SHP77 treated with DMSO at 0.1 percent for 48 hours (cell line): ENCODE measurements at places on chromosomes 1 and 21.

DNA sequence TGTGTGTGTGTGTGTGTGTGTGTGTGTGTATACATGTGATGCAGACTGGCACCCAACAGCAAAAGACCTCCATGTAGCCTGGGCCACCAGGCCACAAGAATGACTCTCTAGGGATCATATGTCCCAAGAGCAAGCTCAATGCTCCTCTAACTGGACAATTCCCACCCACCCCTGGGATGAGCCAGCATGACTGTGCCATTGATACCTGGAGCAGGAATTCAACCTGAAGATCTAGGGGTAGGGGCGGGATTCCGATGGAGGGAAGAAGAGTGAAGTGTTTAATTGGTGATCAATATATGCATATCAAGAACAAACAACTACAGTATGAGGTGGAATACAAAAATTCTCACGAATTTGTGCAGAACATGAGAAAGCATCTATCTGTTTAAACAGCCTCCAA lies 136.2 kb downstream of the PSMG1 start:
- no peak for DNase-seq

DNA sequence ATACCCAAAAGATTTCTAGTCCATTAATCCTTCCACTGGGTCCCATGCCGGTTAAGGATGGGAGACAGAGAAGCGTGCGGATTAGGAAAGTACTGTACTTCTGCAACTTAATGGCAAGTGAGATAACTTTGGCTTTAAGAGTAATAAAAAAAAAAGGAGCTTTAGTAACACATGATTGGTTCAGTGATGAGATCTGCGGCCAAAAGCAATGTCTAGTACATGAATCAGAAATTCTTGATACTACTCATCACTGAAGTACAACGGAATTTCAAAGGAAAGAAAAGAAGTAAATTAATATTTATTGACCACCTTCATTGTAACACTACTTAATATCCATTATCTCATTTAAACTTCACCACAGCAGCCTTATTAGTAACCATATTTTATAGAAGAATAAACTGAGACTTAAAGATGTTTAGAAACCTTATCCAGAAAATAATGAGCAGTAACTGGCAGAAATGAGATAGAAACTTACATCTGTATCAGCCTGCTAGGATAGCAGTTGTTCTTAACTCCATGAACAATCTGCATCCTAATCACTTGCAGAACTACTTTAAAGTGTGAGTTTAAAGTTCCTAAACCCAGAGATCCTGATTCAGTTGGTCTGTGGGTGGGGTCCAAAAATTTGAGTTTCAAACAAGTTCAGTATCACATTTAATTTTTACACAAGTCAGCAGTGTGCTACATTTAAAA lies 14.1 kb upstream of the NUF2 start:
- DNase-seq: no peak

DNA sequence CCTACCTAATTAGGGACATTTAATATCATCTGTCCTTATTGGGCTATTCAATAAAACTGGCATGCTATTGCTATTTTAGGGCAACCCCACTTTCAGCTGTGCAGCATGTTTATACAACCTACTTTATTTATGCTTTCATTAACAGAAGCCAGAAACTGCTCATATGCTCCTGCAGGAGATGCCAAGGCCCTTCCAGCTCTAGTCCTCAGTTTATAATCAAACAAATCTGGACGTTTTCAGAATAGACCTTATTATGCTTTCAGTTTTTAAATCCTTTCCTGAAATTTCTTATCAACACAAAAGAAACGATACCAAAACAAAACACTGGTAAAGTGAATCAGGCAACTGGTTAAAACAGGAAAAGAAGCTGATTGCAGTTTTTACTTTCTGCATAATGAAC lies 53.2 kb downstream of the PTGS2 start:
- DNase-seq: no peak

GRCh38 chr21:39976800-39977199 lies 109.6 kb downstream of the PCP4 start:
- DNase-seq: no peak

DNA sequence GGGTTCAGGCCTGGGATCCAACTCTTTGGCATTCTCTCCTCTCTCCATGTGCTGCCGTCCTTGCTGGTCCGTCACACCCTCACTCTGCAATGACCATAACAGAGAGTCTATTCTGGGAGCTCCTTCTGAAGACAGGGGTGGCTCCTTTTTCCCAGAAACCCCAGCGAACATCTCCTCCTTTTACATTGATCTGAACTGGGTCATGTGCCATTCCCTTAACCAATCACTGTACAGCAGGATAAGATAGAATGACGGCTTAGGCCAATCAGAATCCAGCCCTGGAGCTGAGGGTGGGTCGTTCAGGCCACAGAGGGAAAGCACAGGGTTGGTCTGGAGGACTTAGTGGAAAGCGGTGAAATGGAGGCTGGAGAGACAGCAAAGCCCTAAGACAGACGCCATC lies 740.1 kb downstream of the MATN1 start:
- DNase-seq: no peak

GRCh38 chr1:108009603-108010195 lies 44.7 kb upstream of the VAV3 start:
- DNase-seq: no peak

GRCh38 chr21:28927130-28927529 lies 65.5 kb downstream of the LTN1 start:
- DNase-seq: no peak

DNA sequence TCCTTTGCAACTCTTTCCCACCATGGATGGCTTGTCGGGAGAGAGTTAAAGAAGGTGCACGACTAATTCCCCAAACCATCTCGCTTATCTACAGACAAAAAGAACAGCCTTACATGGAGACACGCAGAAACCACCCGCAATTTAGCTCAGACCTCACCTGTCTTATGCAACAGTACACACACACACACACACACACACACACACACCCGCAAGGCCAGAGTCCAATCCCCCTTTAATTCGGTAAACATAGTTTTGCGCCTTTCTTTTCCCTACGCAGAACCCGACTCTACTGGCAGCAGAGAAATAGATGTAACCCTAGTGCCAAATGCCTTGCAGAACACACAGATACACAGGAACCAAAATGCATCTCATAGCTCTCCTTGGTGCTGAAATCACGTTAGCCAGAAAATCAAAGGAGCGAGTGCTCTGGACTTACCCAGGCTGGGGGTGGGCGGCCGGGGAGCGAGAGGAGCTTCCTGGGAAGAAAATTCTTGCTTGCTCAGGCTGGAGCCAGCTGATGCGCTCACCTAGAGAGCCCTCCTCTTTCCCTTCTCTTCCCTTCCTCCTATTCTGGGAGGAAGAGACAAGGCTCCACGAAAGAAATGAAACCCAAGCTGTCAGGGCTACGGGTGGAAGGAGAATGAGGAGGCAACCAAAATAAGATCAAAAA lies 470 bp downstream of the TNR start:
- DNase-seq: no peak

GRCh38 chr1:203508463-203509073 lies 14.6 kb downstream of the OPTC start:
- no peak for DNase-seq

DNA sequence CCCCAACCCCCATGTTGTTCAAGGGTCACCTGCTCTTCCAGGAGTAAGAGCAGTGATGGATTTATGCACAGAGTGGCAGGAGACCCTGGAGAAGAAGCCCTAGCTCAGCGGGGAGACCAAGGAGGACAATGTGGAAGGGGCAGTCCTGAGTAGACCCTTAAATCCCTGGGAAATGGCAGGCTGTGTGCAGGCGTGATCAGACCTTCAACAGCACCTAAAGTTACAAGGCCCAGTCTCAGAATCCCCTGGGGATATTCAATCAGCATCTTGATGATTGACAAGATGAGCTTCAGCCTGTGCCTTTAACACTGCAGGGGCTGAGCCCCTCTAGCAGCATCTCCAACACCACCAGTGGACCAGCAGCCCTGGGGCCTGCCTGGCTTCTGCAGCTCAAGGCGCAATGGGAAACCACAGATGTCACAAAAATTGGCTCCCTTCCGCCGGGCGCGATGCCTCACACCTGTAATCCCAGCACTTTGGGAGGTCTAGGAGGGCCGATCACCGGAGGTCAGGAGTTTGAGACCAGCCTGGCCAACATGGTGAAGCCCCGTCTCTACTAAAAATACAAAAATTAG lies 60.4 kb downstream of the IRF2BP2 start:
- no peak for DNase-seq

- DNase-seq: no peak
These were observed 33.4 kb downstream of the IFI44 start for GRCh38 chr1:78683079-78683478.

GRCh38 chr1:198264282-198264681 lies 107.5 kb downstream of the NEK7 start:
- DNase-seq: no peak

GRCh38 chr1:3459051-3459908 lies 4.8 kb downstream of the ARHGEF16 start:
- no peak for DNase-seq

GRCh38 chr1:201655243-201655642 lies 116.3 kb downstream of the NAV1 start:
- DNase-seq: no peak
